ENCODE measurements at places on chromosomes 4 and X.

GRCh38 chrX:46407036-46407752, 138.0 kb downstream of the ZNF674 start:
- no peak for DNase-seq

- no peak for DNase-seq
These were observed 43.5 kb downstream of the CLCN3 start for GRCh38 chr4:169663831-169664230.

DNA sequence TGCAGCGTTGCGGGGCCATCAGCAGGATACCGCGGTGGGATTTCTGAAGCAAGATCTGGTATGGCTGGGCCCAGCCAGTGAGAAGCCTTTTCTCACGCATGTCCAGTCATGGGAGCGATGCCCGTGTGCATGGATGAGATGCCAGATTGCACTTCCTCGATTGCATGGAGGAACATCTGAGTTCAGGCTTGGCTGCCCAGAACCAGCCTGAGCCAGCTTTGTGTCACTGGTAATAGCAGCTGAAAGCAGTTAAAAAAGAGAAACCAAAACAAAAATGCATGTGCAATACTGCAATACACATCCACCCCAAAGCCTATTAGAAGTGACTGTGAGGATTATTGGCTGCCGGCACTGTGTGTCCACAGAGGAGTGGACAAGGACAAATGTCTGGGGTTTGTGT, 59.3 kb downstream of the PSAPL1 start:
- DNase-seq, result no peak

- no peak for DNase-seq
These were observed 61.9 kb downstream of the SEC24B start for GRCh38 chr4:109495514-109495913.

GRCh38 chr4:3779509-3779908, 13.3 kb downstream of the ADRA2C start:
- DNase-seq, result no peak

GRCh38 chrX:12360986-12361598, 222.8 kb downstream of the FRMPD4 start:
- DNase-seq, result no peak

DNA sequence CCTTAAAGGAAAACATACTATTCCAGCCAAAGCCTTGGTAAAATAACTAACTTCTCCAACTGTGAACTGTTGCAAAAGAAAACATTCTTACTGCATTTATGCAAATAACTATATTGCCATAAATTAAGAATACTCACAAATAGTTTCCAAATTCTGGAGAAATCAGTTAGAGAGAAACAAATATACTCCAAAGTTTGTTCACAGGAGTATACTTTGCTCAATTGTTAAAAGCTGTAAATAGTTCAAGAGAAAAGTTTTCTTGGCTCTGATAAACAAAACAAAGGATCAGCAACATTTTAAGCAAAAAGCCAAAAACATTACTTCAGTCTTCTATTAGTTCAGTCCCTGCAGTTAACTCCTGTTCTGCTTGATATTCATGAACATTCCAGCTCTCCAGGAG, 83.0 kb downstream of the EIF4E start:
- DNase-seq, result no peak

- no peak for DNase-seq
These were observed 77.9 kb downstream of the APBB2 start for GRCh38 chr4:41136456-41136855.

DNA sequence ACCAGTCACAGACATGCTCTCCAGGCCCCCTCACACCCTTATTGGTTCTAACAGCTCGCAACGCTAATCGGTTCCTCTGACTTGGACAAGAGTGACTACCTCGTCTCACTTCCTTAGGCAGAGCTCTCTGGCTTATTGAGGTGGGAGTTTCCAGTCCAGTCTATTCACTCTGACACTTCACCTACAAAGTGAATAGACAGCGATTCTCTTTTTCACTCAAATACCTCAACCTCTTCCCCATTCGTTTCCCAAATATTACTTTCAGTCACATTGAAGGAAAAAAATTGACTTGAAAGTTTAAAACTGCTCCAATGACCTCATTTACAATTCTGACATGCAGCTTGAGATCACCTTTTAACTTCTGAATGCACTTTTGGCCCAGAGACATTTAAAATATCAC, 17.7 kb downstream of the HELT start:
- DNase-seq, result no peak

- no peak for DNase-seq
These were observed 185.7 kb downstream of the UNC5C start for GRCh38 chr4:95362906-95363558.

DNA sequence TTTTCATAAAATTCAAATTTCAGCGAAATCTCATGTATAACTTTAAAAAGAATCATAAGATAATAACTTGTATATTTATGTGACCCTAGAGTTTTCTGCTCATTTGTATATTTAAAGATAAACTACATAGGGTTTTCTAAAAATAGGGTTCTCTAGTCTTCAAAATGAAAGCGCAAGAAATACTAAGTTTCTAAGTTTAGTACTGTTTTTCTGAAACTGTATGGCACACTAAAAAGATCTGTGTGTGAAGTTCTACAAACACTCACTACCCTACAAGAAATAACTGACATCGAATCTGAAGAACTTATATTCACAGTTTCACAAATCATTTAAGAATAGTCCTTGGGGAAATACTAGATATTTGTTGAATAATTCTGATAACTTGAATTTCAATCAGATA, 38.7 kb upstream of the NDST4 start:
- DNase-seq, result no peak

GRCh38 chrX:41604766-41605543, 83.8 kb upstream of the GPR34 start:
- no peak for DNase-seq

DNA sequence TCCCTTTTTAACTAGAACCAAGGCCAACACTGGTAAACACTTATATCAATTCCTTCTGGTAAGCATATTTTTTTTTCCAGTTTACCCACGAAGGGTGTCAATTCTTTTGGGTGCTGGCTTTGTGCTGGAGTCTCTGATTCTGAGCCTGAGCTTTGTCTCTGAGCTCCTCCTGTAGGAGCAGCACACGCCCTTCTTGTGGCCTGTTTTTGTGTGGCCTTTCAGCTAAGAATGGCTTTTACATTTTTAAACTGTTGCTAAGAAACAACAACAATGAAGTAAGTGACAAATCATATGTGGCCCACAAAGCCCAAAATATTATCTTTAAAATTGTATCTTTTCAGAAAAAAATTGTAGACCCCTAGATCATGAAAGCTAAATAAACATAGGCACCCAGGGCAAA, 98.0 kb upstream of the TBC1D9 start:
- DNase-seq, result no peak

Data from GM12892 (cell line).